Upper lobe of right lung (tissue), 1 donor: ENCODE measurements at places on chromosomes 7 and 10.

GRCh38 chr10:64732372-64732957 is 1211.3 kb downstream of the REEP3 start:
- DNase-seq, result no peak

DNA sequence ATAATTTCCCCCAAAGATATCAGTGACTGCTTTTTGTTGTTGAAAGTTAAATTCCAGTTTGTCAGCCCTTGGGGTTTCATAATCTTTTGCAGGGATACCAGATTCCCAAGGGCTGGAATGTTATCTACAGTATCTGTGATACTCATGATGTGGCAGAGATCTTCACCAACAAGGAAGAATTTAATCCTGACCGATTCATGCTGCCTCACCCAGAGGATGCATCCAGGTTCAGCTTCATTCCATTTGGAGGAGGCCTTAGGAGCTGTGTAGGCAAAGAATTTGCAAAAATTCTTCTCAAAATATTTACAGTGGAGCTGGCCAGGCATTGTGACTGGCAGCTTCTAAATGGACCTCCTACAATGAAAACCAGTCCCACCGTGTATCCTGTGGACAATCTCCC is 3.2 kb downstream of the CYP26A1 start:
- no peak for DNase-seq

DNA sequence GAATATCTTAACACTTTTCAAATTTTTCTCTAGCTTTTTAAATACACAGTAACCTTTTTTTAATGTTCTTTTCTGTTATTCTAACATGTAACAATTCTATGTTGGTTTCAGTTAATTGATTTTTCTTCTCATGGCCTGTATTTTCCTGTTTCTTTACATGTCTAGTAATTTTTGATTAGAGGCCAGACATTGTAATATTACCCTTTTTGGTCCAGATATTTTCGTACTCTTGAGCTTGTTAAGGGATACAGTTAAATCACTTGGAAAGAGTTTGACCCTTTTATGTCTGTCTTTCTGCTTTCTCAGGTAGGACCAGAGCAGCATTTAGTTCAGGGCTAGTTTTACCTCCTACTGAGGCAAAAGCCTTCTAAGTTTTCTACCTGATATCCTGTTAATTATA is 45.0 kb downstream of the BICC1 start:
- no peak for DNase-seq

- DNase-seq, result no peak
Measured at GRCh38 chr10:8095959-8096358, 41.5 kb downstream of the GATA3 start.

DNA sequence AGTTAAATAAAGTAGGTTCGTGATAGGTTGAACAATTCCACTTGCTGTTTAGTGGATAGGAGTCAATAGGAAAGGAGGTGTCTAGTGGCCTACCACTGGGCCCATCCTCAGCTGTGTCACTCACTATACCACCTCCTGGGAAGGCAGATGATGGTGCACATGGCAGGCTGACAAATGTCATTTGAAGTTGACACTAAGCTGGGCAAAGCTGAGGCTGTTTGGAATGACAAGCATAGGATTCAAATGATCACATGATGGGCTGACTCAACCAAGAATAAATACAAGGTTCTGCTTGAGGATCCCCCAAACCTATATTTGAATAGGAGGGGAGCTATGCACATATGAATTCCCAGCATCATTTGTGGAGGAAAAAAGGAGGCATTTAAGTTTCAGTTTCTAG is 489.8 kb downstream of the RPS24 start:
- no peak for DNase-seq

DNA sequence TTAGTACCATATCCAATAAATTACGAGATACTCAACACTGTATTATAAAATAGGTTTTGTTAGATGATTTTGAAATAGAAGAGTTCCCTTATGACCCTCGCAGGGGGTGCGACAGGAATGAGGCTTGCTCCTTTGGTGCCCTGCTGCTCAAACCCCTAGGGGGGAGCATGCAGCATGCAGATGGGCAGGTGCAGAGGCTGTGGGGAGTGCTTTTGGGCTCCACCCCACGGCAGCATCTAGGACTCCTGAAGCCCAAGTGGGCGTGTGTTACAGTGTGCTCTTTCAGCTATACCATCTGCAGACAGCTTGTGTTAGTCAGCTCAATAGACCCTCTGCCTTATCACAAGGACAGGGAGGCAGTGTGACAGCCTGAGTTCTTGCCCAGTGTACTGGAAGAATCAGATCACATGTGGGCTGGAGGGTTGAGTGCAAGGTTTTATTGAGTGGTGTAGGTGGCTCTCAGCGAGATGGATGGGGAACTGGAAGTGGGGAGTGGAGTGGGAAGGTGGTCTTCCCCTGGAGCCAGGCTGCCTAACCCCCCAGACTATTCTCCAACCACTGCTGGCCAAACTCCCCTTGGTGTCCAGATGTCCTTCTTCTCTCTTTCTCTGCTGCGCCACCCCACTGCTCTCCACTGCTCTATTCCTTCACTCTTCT is 3.1 kb upstream of the MRC1 start:
- no peak for DNase-seq

GRCh38 chr10:78310481-78311080 is 276.9 kb downstream of the RPS24 start:
- DNase-seq, result no peak

DNA sequence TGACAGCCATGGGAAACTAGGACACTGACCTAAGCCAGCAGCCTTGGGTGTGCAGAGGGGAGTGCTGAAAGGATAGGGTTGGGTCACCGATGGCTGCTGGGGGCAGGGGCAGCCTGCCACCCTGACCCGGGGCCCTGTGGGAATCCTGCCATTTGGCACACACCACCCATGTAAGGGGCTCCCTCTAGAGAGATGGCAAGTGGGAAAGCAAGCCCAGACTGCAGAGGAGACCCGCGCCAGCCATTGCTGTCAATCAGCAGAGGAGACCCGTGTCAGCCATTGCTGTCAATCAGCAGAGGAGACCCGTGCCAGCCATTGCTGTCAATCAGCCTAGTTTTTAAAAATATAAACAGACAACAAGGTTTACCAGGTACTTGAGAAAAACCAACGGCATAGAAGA is 27.4 kb upstream of the PRKAG2 start:
- DNase-seq, result no peak

GRCh38 chr10:83522456-83522855 is 616.9 kb upstream of the GHITM start:
- DNase-seq, result no peak

DNA sequence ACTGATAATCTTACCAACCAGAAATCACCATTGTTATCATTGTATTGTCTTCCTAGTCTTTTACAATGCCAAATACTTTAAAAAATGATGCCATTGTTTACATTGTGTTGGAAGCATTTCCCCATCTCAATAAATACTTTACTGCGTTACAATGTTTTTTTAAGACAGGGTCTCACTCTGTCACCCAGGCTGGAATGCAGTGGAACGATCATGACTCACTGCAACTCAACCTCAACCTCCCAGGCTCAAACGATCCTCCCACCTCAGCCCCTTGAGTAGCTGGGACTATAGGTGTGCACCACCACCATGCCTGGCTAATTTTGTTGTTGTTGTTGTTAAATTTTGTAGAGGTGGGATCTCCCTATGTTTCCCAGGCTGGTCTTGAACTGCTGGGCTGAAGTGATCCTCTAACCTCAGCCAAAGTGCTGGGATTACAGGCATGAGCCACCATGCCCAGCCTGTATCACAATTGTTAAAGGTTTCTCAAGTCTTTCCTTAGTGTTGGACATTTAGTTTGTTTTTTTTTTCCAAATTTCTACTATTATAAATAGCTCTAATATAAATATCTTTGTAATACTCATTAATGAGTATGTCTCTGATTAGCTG is 13.5 kb downstream of the LRMDA start:
- DNase-seq, result no peak

- no peak for DNase-seq
Measured at GRCh38 chr7:4164556-4164955, 517.5 kb upstream of the FOXK1 start.

DNA sequence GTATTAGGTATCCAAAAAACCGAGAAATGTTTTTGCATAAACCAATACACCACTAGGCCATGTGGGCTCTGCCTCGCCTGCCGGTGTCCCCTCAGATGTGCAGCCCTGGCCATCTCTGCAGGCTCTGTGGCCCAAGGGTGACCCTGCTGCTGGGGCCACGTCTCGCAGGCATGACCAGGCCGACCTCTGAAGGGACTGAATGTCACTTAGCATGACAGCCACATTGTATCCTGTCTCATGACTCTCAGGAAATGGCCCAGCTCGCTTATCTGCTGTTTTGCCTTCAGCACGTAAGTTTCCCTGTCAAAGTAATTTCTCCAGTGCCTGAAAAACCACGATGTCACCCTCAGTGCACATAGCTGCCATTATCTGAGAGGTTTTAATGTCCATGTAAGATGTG is 49.5 kb upstream of the ZNF32 start:
- DNase-seq, result peak; percentile 43

GRCh38 chr10:11742779-11743298 is 657 bp downstream of the ECHDC3 start:
- peak; percentile 78 for DNase-seq

DNA sequence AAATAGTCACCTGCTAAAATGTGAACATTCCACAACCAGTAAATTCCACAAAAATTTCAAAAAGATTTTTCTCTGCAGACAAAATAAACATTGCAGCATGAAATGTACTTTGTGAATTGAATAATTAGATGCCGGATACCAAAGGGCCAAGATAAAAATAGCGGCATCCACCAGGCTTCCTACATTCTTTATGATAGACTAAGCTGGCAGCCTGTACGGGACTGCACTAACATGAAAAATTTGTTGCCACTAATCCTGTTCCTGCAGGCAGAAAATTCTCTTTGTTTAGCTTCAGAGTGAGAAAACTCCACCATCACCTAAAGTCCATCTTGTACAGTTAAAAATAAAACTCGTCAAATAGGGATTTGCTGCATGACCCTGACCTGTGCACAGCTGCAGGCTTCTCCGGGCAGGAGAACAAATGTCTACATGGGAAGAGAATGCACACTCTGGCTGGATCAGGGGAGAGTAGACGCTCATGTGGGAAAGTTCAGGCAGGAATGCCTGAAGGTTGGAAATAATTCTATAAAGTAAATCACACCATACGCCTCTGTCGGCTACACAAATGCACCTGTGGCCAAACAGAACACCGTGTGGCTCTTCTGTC is 15.6 kb upstream of the ADO start:
- no peak for DNase-seq

GRCh38 chr7:37446371-37446770 is 2.3 kb downstream of the ELMO1 start:
- DNase-seq, result no peak

GRCh38 chr10:11150231-11150731 is 132.6 kb downstream of the CELF2 start:
- no peak for DNase-seq

GRCh38 chr10:72329290-72330068 is 25.2 kb downstream of the DNAJB12 start:
- DNase-seq, result peak; percentile 80

DNA sequence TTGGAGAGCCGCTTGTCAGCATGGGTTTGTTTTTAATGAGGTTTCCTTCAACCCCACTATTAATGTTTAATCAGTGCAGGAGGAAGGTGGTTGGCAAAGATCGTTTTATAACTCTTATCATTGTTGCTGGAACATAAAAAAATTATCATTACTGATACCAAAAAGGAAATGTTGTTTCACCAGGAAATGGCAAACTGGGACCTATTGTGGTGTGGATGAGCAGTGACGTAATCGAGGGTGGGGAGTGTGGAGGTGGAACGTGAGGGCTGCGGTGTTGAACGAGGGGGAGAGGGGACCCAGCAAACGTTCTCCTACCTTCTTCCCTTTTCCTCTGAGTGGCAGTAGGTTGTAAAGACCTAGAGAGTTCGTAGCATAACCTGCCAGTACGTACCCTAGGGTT is 71.9 kb upstream of the TOMM7 start:
- DNase-seq, result no peak

- DNase-seq, result no peak
Measured at GRCh38 chr10:6128591-6129251, 39.9 kb downstream of the RBM17 start.

GRCh38 chr10:117497736-117498135 is 44.8 kb upstream of the EMX2 start:
- DNase-seq, result no peak

DNA sequence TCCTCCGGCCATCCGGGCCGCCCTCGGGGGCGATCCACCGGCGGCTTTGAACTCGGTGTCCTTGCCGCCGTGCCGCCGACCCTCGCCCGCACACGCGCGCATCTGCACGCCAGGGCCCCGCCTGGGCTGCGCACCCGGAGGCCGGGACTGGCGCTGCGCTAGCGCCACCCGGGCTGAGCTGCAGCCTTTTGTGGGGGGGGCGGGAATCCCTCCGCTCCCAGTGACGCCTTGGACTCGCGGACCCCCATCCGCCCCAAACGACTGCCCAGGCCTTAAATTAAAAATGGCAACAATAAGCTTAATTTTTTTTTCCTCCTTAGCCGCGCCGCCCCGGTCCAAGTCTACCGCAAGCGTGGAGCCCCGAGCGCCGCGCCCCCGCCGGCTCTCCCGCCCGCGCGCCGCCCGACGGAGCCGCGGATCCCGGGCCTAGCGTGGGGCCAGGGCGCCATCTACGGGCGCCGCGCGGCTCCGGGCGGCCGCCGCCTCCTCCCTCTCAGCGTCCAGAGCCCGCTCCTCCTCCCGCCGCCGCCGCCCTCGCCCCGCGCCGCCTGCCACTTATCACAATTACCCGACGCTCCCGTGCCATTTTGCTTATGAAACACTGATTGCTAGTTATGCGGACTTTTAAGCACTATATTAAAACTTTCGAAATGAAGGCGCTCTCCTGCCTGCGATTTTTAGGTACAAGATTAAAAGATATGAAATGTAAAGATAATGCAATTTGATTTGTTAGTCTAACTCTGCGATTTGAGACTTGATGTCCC is 7.5 kb upstream of the EBF3 start:
- DNase-seq, result peak; percentile 83

DNA sequence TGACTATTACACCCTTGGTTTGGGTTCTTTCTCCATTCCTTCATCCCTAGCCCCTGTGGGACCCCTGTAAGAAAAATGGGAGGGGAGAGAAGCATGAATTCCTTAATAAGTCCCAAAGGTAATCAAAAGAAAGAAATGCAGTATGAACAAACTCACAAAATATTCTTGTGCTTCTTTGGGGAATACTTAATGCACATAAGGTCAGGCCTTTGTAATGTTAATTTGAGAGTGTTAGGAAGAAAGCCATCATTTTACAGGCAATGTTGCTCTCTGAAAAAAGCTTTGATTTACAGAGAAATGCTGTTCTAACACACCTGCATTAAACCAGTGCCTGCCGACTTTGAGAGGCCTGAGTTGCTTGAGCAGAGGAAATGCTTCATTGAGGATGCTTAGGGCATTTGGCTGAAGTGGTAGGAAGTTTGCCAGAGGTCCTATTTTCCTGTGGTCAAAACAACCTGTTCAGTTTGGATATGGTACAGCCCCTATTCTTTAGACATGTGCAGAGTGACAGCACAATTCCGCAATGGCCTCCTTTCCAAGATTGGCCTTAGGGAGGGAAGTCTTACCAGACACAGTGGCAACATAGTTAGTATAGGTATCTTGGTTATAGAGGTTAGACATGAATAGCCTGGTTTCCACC is 643.4 kb downstream of the AUTS2 start:
- no peak for DNase-seq
